CD4-positive, alpha-beta T cell treated with Interleukin-4 for 4 hours (primary cell): ENCODE measurements at places on chromosomes 13 and 19.

DNA sequence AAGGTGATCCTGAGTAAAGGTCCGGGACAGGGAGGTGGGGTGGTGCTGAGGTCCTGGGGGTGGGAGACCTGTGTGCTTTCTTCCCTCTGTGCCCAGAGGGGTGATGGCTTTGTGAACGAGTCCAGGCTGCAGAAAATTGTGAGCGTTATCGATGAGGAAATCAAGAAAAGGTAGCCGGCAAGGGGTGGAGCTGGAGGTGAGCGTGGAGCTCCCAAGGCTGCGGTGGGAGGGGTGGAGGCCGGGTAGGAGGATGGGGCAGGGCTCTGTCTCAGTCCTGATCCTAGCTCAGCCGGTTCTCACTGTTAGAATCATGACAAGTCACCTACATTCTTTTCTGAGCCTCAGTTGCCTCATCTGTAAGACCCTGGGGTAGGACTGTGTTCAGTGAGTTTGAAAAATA is 4.0 kb downstream of the SELENOV start:
- DNase-seq: no peak

DNA sequence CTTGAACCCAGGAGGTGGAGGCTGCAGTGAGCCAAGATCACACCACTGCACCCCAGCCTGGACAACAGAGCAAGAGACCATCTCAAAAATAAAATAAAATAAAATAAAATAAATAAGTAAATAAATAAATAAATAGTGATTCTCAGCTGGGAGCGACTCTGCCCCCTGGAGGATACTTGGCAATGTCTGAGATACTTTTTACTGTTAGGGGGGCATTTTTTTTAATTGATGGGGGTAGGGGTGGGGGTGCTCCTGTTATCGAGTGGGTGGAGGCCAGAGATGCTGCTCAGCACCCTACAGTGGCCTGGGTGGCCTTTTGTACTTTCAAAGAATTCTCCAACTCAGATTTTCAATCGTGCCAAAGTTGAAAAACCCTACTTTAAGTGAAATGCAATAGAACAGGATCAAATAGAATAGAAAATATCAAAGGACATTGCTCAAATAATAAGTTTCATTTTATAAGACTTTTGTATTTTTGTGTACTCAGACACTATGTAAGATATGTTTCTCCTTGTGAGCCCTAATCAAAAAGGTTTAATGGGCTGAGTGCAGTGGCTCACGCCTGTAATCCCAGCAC is 7.1 kb upstream of the CLPP start:
- no peak for DNase-seq

GRCh38 chr13:110268576-110269185 is 38.3 kb downstream of the COL4A1 start:
- no peak for DNase-seq

DNA sequence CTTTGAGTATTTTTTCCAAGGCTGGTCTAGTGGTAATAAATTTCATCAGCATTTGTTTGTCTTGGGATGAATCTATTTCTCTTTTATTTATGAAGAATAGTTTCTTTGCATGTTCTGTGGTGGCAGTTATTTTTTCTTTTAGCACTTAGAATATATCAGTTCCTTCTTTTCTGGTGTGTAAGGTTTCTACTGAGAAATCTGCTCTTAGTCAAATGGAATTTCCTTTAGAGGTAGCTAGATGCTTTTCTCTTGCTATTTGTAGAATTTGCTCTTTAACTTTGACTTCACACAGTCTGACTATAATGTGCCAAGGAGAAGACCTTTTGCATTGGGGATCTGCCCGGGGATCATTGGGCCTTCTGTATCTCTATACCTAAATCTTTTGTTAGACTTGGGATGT is 4.1 kb upstream of the SIGLEC6 start:
- DNase-seq: no peak

GRCh38 chr19:2578391-2578890 is 102.5 kb downstream of the GADD45B start:
- no peak for DNase-seq

- no peak for DNase-seq
Measured at GRCh38 chr19:38980583-38981374, 5.2 kb upstream of the FBXO17 start.
